ENCODE measurements at places on chromosomes 4 and X.
A peak's percentile ranks its signal among the peaks of the same experiment; 100 is the strongest.

- no peak for DNase-seq
Measured at GRCh38 chr4:158208963-158209640, 1.2 kb upstream of the TMEM144 start.

- DNase-seq = peak; percentile 96
Measured at GRCh38 chr4:168587411-168588125, 90.7 kb downstream of the PALLD start.

GRCh38 chr4:185192059-185192458 lies 11.7 kb downstream of the CFAP97 start:
- DNase-seq = no peak

DNA sequence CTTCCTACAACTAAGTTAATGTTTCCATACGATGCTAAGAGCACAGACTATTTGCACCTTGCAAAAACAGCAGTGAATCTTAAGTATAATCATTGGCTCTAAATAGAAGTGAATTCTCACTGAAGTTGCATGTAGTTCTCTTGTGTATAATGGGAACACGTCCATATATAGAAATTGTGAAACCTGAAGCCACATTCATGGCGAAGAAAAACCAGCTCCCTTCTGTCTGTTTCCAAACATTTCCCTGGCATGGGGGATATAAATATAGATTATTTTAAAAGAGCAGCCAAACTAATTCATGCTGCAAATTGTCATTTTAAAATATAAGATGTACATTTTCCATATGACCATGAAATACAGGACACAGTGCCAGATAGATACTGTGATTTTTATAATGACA lies 71.1 kb downstream of the TRAM1L1 start:
- no peak for DNase-seq

- no peak for DNase-seq
Measured at GRCh38 chr4:633976-634598, 8.7 kb downstream of the PDE6B start.

DNA sequence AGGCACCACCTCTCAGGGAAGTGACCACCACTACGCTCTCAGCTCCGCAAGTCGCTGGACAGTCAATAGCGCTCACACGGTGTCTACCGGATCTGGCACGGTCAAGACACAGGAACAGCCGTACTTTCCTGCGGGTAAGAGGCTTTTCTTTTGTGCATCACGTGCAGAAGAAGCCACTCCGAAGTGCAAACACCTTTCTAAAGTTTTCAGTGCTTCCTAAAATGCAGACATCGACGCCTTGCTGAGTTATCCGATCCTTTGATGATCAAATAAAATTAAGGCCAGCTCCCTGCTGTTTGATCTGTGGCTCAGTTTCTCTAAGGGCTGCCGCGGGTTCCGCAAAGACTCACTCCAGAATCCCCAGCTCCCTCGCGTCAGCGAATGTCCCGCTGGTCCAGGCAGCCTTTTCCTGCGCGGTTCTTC lies 71.8 kb downstream of the FBXO8 start:
- no peak for DNase-seq

DNA sequence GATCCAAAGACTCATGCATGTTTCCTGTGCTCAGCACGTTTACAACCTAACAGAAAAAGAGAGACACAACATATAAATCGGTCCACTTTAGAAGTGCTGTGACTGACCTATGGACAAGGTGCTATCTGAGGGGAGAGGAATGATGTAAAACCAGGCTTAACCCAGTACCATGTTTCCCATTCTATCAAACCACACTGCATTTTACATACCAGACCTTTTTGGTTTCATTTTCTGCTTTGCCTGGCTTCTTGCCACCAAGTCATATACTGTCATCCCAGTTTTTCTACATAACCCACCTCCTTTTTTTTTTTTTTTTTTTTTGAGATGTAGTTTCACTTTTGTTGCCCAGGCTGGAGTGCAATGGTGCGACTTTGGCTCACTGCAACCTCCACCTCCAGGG lies 82.2 kb downstream of the KLF8 start:
- DNase-seq = peak; percentile 17

GRCh38 chr4:138239491-138239890 lies 2.7 kb downstream of the SLC7A11 start:
- DNase-seq = no peak

- DNase-seq = no peak
Measured at GRCh38 chr4:4578981-4579380, 37.1 kb upstream of the STX18 start.

DNA sequence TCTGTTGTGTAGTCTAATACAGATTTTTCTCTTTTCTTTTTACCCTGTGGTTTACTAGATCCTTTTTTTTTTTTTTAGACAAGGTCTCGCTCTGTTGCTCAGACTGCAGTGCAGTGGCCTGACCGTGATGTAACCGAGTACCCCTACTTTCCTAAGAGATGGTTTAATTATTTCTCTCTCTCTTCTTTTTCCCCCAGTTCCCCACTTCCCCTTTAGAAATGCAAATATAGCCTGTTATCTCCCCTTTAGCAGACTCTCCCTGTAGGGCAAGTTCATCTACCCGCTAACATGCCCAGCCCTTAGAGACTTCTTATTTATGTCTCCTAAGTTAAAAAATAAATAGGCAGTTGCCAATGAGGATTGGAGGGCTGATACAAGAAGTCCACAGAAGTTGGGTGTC lies 4.5 kb downstream of the SNX25 start:
- DNase-seq = no peak

GRCh38 chrX:69741721-69742120 lies 125.8 kb downstream of the EDA start:
- DNase-seq = no peak

- DNase-seq = no peak
Measured at GRCh38 chrX:16028576-16028975, 94.8 kb upstream of the GRPR start.

- DNase-seq = no peak
Measured at GRCh38 chr4:53717064-53717549, 125.8 kb upstream of the LNX1 start.
